CD4-positive, alpha-beta T cell treated with Interleukin-6 at 100 ng/mL for 8 hours (primary cell): ENCODE measurements at places on chromosomes 12 and 14.

DNA sequence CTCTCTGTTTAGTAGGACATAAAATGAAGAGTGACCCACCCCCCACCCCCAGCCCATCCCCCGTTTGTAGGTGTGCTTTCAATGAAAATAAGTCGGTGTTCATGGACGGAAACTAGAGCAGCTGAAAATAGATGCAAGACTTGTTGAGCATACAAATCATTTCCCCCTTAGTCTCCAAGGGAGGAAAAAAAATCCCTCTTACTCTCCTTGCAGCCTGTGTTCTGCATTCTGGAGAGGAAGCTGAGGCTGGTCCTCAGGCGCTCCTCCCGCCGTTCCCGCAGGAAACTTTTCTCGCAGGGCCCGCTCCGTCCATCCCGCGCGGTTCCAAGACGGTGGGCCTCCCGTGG is 259.0 kb upstream of the E2F7 start:
- no peak for DNase-seq

DNA sequence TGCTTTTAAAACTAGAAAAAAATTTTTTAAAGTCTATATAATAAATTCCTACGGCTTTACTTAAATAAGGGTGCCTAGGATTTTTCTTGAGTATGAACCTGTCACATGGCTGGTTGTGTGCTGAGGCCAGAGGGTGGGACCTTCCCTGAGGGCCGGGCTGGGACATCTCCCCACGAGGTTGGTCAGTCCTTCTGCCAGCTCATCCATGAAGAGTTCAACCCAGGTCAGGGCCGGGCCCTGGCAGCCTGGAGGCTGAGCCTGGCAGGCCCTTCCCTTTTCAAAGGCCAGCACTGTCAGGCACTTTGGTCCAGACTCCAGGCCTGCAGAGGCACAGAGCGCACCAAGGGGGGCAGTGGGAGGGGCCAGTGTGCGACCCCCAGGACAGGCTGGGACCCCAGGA is 31.7 kb downstream of the TNFAIP2 start:
- DNase-seq, result no peak

- no peak for DNase-seq
Measured at GRCh38 chr14:76112889-76113624, 38.7 kb upstream of the GPATCH2L start.

- DNase-seq, result no peak
Measured at GRCh38 chr12:105069936-105070702, 14.1 kb downstream of the ALDH1L2 start.

DNA sequence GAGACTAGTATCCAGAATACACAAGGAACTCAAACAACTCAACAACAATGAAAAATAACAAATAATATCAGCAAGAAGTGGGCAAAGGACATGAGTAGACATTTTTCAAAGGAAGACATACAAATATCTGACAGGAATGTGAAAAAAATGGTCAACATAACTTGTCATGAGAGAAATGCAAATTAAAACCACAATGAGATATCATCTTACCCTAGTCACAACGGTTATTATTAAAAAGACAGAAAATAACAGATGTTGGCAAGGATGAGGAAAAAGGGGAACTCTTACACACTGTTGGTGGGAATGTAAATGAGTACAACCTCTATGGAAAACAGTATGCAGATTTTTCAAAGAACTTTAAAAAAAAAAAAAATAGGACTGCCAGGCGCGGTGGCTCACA is 20.4 kb downstream of the VWF start:
- DNase-seq, result no peak

DNA sequence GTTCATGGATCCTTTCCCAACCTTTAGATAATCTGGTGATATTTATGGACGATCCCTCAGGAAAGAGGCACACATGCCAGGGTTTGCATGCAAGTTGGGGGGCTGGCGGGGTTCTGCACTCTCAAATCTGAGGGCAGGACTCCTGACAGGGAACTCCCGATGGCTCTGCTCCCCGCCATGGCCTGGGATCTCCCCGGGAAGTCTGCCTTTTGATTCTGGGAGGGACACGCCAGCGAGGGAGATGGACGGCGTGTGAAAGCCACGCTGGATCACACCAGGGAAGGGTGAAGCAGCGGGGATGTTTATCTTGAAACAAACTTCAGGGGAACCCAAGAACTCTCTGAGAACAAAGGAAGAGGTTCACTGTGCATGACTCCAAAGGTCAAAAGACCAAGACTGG is 43.6 kb downstream of the LGMN start:
- DNase-seq, result no peak

GRCh38 chr12:6076776-6077691 is 47.4 kb downstream of the VWF start:
- DNase-seq, result no peak

DNA sequence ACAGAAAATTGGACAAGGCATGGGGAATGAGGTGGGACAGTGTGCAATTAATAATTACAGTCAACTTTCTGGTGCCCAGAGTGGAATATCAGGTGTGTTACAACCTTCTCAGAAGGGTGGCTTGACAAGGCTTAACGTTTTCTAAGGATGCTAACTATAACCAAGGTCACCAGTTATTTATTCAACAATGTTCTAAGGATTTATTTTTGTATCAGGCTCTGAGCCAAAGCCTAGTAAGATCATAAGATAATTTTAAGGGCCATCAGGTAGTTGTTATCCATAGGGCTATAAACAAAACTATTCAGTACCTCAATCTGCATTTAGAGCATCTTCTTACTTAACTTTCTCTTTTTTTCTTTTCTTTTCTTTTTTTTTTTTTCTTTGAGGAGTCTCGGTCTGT is 134.0 kb downstream of the TMTC1 start:
- no peak for DNase-seq
